ENCODE measurements at places on chromosomes 5 and 9.

DNA sequence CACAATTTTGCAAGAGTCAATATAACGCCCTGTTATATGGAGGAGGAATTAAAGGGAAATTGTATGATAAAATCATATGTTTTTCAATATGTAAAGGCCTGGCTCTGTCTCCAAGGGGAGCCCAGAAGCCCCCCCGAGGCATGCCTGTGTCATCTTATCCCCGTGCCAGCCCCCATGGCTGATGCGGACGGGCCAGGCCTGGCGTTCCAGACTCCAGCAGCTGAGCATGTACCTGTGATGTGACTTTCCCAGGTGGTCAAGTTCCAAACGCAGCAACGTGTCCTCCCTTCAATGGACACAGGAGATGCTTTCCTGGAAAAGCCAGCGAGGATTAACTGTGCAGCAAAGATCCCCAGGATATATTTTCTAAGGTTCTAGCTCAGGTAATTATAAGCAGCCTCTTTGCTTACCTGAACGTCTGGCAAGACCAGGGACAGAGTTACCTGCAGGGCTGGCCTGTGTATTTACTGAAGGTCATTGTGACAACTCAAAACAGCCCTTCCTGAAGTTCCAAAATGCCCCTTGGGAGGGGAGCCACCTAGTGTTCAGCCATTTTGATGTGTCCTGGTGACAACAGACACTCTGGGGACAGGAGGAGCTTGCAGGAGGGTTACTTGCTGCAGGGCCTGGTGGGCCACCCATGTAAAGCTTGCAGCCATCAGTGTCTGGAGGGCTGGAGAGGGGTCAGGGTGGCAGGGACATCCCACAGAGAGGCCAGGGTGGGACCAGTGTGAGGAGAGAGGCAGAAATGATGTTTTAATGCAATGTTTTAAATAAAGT is 53.3 kb upstream of the RNU6ATAC start:
- no peak for DNase-seq

- no peak for DNase-seq
Measured at GRCh38 chr5:174723315-174723978, 935 bp upstream of the MSX2 start.

- no peak for DNase-seq
Measured at GRCh38 chr5:124746916-124747790, 714 bp upstream of the ZNF608 start.

- DNase-seq: no peak
Measured at GRCh38 chr9:114383521-114384231, 4.1 kb downstream of the AKNA start.

DNA sequence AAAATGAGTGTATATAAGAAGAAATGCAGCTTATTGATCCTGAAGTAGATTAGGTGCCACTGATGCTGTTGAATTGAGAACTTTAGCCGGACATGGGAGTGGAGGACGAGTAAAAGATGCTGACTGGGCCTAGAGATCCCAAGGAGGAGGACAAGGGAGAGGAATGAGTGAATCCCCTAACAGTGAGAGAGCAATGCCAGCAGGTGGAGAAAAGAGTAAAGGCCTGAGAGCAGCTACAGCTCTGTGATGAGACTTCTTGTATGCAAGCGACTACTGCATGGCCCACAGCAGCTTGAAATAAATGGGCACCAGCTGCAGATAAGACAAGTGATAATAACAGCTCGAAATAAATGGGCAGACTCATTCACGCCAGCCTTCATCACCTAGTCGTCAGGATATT is 44.5 kb upstream of the JMY start:
- no peak for DNase-seq

- DNase-seq: no peak
Measured at GRCh38 chr5:142644127-142644526, 41.8 kb downstream of the FGF1 start.

GRCh38 chr5:123756318-123756665 is 244.3 kb downstream of the CSNK1G3 start:
- no peak for DNase-seq

GRCh38 chr9:21994556-21995005 is at the start of gene CDKN2B-AS1:
Gene CDKN2B-AS1, plus strand, starts transcription at chr9:21994791.
- peak; percentile 23 for DNase-seq

- no peak for DNase-seq
Measured at GRCh38 chr9:106675780-106676179, 187.2 kb upstream of the ZNF462 start.

- DNase-seq: no peak
Measured at GRCh38 chr5:107320846-107321245, 349.9 kb downstream of the EFNA5 start.

DNA sequence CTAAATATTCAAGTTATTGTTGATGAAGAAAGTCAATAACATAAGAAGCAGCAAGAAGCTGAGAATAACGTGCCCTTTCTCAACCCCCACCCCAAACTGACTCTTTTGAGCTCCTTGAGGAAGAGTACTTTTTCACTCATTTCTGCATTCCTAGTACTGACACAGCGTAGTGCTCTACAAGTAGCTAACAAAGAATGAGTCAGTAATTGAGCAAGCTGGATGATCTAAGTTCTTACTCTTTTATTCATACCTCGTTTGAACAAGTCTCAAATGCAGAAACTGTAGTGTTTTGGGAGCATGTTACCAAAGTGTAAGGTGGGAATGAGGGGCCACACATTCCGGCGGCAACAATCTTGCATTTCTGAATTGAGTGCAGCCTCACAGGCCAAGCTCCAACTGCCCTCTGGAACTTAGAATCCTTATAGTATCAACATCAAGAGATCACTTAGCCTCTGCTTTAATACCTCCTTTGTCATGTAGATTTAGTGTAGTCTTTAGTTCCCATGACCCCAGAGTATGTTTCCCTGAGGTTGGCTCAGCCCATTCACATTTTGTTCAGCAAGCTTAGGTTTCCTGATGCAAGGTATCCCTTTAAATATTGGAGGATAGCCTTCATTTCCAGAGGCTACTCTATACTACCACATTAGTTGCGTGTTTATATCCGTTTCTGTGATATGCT is 152.0 kb downstream of the PRR16 start:
- DNase-seq: peak; percentile 58

- DNase-seq: no peak
Measured at GRCh38 chr5:69043655-69043996, 50.2 kb upstream of the SLC30A5 start.

- no peak for DNase-seq
Measured at GRCh38 chr9:92488681-92489550, 6.6 kb upstream of the ASPN start.

DNA sequence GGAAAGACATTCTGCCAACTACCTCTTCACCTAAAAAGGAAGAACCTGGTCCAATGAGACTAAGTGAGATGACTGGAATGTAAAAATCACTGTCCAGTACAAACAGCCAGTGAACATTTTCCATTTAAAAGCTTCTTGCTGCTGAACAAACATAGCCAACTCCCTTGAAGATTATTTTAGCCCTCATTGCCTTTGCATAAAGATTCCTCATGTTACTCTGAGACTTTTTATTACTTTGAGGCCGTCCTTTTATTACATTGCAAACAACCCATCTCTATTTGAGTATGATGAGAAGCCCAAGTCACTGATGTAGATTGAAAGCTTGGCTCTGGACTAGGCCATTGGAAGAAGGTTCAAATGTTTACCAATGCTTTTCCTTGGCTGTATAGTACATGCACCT is 649.8 kb downstream of the CETN3 start:
- DNase-seq: no peak

DNA sequence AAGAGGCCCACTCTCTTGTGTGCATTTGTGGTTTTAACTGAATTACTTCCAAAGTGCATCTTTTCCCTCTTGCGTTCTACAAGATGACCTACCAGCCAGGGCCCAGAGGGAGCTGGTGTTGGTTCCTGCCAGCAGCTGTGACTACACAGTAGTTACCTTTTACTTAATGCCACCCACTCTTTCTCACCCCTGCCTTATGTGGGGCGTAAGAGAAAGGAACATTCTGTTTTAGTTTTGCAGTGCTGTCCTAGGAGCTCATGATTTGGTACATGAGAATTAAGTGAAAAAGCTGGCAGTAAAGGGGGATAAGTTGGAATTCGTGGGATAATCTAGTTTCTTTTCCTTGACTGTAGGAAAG is 45.4 kb downstream of the RCL1 start:
- no peak for DNase-seq

Measured in amniotic stem cell (primary cell).